ENCODE measurements at places on chromosomes 1 and 21. TPM values are rescaled to one million over a fixed set of nuclear protein-coding genes. Genes with fewer than 3 reads are reported as not detected.

- DNase-seq, result no peak
These were observed 34.0 kb upstream of the SAMD13 start for GRCh38 chr1:84267476-84267875.

DNA sequence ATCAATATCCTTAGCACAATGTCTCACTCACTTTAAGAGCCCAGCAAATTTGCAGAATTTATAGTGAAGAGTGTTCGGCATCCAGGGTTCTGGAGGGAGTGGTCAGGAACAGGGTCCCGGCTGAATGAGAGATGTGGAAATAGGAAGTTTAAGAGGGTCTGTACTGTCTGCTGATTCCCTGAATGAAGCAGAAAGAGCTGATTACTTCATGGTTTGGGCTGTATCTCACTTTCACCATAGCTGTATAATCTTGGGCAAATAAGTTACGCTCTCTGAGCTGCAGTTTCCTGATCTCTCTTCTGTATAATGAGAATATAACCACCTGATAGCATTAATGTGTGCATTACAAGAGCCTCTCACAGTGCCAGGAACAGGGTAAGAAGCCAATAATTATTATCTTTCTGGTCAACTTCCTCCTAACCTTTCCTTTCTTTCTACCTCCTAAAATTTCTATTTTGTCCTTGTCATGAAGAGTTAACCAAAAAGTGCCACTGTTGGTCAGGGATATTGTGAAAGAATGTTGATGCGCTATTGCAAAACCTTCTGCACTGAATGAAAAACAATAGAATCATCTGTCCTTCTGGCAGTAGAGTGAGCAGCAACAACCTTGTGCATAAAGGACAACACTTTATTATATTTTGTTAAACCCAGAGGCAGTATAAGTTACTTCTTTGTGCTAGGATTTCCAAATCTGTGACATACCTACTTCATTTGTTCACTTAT lies 14.7 kb upstream of the PTGFR start:
- DNase-seq, result no peak

C1orf141 gene
- not detected for total RNA-seq

DENND4B gene
- 11.2 TPM for total RNA-seq

DNA sequence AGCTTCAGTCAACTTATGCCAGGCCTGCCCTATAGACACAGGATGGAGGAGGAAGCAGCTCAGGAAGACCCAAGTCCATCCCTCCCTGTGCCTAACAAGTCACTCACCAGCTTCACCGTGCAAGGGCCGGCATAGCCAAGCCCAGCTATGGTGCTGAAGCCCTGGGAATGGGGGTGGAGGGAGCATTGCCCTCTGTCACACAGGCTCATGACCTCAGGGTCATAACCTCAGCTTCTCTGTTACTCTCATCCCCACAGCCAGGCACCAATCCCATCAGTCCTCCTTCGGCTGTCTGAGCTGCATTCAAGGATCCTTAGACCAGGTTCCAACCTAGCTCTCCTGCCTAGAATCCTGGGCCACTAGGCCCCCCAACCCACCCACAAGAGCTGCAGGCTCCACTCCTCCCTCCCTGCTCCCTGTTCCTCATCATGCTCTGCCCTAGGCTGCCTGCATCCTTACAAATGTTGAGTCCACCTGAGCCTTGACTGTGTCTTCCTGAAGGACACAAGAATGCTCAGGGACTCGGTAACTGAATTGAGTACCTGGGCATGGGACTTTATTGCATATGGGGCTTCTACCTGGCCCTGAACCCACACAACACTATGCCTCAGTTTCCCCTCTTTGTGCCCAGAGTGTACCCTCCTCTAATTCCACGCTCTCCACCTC lies 1.7 kb downstream of the CD244 start:
- no peak for DNase-seq

GRCh38 chr1:7623842-7624241 lies 147.3 kb upstream of the VAMP3 start:
- DNase-seq, result no peak

GRCh38 chr1:240350910-240351331 lies 259.2 kb downstream of the FMN2 start:
- DNase-seq, result peak; percentile 77

TFB2M gene
- total RNA-seq, result 37.8 TPM

GRCh38 chr1:161054232-161054631 lies 8.5 kb upstream of the USF1 start:
- no peak for DNase-seq

GRCh38 chr1:178724728-178725465 lies at the start of gene RALGPS2:
Gene RALGPS2, plus strand, starts transcription at chr1:178725244. Its CDS starts 51,521 bp downstream, at chr1:178776765.
- DNase-seq, result peak; percentile 62

GRCh38 chr1:25844536-25845337 lies 14.5 kb downstream of the AUNIP start:
- no peak for DNase-seq

DNA sequence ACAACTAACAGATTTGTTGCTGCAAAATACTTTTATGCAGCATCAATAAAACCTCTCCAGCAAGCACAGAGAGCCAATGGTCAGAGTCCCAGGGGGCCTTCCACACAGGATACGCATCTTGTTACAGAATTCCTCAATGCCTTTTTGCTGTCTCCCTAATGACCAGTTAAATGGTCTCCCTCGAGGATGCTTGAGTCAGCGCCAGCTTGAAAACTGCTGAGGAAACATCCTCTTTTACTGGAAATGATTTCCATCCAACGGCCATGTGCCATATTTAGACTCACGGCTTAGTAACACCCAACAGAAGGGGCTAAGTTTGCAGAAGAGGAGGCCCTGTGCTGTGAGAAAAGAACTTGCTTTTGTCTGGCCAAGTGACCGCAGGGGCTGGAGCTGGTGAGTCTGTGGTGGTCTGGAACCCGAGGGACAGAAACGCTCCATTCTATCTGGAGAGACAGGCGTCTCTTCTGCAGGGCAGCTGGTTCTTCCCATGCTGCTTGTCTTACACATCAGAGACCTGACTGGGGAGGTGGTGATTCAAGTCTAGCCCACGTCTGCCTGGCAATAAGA lies 496.4 kb downstream of the SETD4 start:
- DNase-seq, result peak; percentile 84

PRR9 gene
- total RNA-seq, result not detected

GRCh38 chr1:210726621-210727020 lies 397.9 kb downstream of the HHAT start:
- DNase-seq, result peak; percentile 63

GRCh38 chr1:25781130-25781433 lies 18.9 kb upstream of the SELENON start:
- no peak for DNase-seq

DNA sequence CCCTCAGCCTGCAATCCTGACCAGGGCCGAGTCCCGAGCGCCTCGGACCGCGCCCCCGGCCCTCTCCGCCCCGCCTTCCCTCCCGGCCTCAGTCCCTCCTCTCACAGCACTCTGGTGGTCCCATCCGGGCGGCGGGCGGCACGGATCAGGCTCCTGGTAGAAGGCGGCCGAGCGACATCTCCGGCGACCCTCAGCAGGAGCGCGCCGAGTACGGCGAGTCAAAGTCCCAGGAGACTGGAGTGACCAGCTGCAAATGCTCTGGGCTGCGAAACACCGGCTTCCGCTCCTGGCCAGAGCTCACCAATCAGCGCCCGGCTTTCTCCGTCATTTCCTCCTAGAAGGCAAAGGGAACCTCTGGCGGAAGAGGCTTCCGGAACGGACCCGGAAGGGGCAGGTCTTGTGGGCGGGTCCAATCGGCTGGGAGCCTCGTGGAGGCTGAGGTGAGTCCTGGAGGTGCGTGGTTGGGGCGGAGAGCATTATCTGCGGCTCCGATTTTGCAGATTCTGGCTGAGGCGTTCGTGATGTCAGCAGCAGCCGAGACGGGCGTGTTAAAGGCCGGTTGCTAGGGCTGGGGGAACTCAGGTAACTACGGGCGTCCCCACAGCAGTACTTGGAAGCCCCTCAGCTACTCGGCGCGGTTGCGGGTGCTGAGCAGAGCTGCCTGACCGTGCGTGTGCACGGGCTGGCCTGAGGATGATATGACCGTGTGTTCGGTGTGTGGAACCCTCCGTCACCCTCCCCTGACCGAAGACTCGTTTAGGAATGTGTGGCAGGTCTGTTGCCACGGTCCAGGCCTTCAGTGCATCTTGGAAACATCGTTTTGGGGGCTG lies at the start of the genes GDAP2 and WDR3:
GDAP2 (minus strand) TSS at position 279 of the 830 bp plus-strand sequence. CDS start 9,264 bp downstream, outside the sequence.
WDR3 (plus strand) TSS at position 397 of the 830 bp plus-strand sequence. CDS start 3,581 bp downstream, outside the sequence.
- DNase-seq, result peak; percentile 94

PLA2G2C gene
- not detected for total RNA-seq

Data from A172 (cell line).